Left ventricle myocardium inferior (tissue), 1 donor: ENCODE measurements at places on chromosomes 2 and 18. TPM values are rescaled to one million over a fixed set of nuclear protein-coding genes. Genes with fewer than 3 reads are reported as not detected.
A peak's percentile ranks its signal among the peaks of the same experiment; 100 is the strongest.

GRCh38 chr18:13067124-13067523, 76.0 kb downstream of the CEP192 start:
- peaks cover 46% of the 10 kb centered on the region for H3K36me3 ChIP-seq
- no peak overlapping the region for H3K27ac ChIP-seq
- no peaks in the 10 kb centered on the region for H3K27me3 ChIP-seq
- no peak overlapping the region for H3K4me3 ChIP-seq
- peaks cover 14% of the 10 kb centered on the region for H3K4me1 ChIP-seq
- no peak for DNase-seq

DNA sequence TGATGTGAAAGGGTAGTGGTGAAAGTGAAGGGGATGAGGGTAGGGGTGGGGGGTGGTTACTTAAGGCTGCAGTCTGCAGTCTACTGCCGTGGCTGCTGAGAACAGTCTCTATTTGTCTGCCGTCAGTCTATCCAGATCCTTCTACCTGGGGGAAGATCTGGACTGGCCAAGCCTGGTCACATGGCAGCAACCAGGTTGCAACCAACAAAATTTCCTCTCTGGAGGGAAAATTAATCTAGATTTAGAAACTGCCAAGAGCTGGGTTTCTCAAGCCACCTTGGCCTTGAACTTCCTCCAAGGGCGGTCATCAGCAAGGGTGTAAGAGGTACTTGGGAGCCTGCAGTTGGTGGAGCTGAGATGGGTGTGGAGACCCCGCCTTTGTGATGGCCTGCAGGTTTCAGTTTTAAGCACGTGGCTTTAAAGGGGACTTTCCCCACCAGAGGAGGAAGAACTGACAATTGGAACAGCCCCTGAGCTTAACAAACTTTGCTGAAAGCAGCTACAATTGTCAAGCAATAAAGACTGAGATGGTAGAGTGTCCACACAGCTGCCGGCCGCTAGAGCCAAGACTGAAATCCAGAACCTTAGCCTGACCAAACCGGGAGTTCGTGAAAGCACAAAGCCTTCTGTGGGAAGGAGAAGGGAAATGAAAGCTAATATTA, 31.4 kb upstream of the KCMF1 start:
- H3K27me3 ChIP-seq = no peaks in the 10 kb centered on the region
- H3K4me3 ChIP-seq = no peak overlapping the region
- H3K27ac ChIP-seq = no peak overlapping the region

DNA sequence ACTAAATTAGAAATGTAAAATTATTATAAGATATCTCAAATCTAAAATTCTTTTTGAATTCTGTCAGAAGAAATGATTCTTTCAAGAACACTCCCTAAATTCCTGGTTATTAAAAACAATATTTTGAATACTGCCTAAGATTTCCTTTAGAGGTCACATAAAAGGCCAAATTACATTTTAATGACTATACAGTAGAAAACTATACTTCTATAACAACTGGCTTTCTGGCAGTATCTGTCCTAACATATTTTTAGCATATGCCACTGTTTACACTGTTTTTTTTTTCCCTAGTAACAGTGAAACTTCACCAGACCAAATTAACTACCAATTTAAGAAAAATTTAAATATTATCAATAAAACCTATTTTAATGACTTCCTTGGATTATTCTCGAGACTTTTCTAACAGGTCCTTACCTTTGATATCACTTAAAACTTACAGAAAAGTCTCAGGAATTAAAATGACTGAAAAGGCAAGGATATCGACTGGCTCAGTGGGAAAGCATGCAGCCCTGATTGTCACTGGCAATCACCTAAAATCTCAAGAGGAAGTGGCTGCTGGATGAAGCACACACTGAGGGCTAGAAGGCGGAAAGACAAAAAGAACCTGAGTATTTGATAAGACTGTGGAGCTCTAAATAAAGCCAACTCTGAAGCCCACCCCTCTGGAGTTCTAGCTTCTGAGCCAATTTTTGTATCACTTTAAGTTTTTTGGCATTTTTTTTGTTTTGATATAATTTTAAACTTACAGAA, 59.6 kb downstream of the SPIRE1 start:
- H3K4me1 ChIP-seq = peaks cover 63% of the 10 kb centered on the region
- peak overlapping the region; percentile 77 for H3K27ac ChIP-seq
- H3K36me3 ChIP-seq = no peaks in the 10 kb centered on the region
- no peak for DNase-seq
- H3K4me3 ChIP-seq = no peak overlapping the region

- H3K27ac ChIP-seq = no peak overlapping the region
- DNase-seq = no peak
- no peaks in the 10 kb centered on the region for H3K4me1 ChIP-seq
- H3K27me3 ChIP-seq = no peaks in the 10 kb centered on the region
- no peaks in the 10 kb centered on the region for H3K36me3 ChIP-seq
Observed at GRCh38 chr2:8598295-8599165, 83.3 kb upstream of the ID2 start.

The CAVIN2 gene
- 93.9 TPM for total RNA-seq

GRCh38 chr2:174326161-174327020, 8.4 kb upstream of the SP9 start:
- peaks cover 33% of the 10 kb centered on the region for H3K4me1 ChIP-seq
- H3K4me3 ChIP-seq = peak overlapping the region; percentile 57
- no peaks in the 10 kb centered on the region for H3K36me3 ChIP-seq
- DNase-seq = no peak
